ENCODE measurements at places on chromosomes 1 and 21. TPM values are rescaled to one million over a fixed set of nuclear protein-coding genes. Genes with fewer than 3 reads are reported as not detected.

Gene MCOLN3
- total RNA-seq, result 0.51 TPM

Gene SPRR2A
- total RNA-seq, result not detected

Gene A3GALT2
- not detected for total RNA-seq

DNA sequence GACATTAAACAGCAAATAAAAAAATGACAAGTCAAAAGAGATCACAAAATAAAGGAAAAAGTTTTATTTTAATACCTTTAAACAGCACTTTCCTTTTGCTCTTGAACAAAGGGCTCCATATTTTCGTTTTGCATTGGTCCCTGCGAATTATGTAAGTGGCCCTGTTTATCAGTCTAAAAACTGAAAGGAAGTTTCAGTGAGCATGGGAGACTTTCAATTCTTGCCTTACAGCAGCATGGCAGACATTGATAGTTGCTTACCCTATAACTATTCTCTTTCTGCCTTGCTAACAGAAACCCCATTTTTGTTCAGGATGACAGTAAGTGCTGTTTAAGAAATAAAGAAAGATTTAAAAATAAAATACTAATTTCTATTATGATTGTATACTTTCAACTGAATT, 5.2 kb upstream of the SH3GLB1 start:
- DNase-seq, result no peak

- no peak for DNase-seq
These were observed 169.3 kb downstream of the CAMTA1 start for GRCh38 chr1:6954591-6954990.

GRCh38 chr21:42782723-42783242, 96.6 kb downstream of the WDR4 start:
- DNase-seq, result no peak

DNA sequence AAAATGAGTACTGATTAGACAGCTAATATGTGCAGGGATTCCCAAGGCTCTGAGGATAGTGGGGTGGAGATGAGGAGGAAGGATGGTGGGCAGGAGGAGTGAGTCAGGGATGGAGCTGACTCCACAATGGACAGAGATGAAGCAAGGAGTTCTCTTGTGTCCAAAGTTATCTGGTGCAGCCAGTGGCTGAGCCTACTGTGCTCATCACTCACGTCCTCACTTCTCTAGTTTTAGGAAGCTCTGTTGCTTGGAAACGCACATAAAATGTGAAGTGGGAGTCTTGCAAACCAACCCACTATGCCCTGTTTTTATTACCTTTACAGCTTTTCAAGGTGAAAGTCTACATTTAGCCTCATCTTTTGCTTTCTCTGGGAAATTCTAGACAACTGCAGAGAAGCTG, 36.5 kb upstream of the SAMD13 start:
- DNase-seq, result peak; percentile 51

DNA sequence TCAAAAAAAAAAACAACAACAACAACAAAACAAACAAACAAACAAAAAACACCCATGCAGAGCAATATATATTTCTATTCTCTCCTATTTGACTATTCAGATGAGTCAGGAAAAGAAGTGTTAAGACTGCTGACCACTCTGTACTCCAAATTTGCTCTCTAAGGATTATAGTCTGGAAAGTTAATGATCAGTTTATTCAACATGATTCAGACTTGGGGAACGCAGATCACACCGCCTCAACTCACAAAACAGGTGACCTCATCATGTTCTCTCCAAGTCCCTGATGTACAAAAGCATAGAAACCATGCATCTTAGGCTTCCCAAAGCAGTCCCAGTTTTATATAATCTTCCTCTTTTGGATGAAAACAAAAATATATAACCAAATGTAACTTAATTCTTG, 51.9 kb upstream of the PRRC2C start:
- DNase-seq, result peak; percentile 68

- no peak for DNase-seq
These were observed 50.7 kb downstream of the ZZZ3 start for GRCh38 chr1:77631751-77632150.

Data from GM23248 (cell line).